GM10248 (cell line): ENCODE measurements at places on chromosomes 6 and 20.

DNA sequence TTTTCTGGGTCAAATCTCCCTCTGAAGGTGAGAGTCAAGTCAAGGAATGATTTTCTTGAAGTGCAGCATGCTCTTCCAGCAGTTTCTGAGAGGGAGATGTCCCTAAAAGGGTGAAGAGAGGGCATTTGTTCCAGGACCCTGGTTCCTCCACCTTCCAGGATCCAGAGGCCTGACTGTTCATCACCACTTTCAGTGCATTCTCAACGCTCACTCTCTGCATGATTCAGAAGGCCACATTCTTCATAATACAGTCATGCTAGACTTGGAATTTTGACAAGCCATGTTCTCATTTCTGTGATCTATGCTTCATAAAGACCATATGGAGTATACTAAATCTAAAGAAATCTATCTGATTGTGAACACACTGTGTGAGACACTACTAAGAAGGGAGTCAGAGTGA lies 85.1 kb downstream of the PDE7B start:
- DNase-seq: no peak

DNA sequence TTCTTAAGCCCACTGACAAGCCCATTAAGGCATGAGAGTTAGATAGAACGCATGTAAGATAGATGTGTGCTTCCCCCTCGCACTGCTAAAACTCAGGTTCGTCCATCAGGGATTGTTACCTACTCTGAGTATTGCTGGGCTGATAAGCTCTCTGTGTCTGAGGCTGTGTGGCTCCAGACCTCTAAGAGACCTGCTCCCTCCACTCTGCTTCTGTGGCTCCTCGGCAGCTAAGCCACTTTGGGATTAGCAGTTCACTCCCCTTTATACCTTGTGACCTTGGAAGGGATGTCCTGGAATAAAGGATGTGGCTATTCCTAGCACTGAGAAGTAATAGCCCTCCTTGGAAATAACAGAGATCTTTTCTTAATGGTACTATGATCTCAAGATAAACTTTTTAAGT lies 164.9 kb downstream of the TMEM242 start:
- DNase-seq: no peak

DNA sequence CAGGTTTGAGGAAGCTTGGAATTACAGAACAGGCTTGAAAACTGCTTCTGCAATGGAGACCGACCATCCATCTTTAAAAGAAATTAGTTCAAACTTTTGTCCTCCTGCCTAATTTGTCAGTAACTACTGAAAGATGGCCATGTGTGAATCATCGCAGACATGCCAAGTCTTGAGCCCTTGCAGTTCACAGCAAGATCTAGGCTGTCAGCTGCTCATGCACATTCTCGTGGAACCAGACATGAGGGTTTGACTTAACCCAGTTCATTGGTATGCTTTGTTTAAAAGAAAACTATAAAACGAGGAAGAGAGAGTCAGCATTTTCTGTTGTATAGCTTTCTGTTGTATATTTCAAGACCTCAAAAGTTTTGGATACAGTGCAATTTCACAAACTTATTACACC lies 74.0 kb upstream of the SAMD5 start:
- DNase-seq: no peak

DNA sequence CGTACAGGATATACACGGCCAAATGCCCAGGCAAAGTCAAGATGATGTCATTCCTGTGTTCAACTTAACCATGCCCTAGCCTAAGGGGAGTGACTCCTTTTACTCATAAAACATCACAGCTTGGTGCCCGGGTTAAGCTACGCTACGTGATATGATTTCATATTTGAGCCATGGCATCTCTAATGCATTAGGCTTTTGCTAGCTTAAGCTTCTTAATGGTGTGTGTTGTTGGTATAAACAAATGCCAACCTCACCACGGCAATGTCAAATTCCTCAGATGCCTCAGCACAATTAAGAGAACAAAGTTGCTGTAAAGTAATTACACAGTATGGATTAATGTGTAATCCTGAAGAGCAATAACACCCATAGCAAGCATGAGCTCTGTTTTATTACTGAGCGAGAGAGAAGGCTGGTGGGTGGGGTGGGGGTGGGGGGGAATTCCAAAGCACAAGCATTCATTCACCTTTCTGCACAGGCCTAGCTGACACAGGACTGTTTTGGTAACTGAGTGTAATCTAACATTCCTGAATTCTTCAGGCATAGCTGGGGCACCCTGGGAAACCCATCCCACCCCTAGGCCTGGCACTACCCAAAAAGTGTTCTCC lies 44.7 kb upstream of the CNKSR3 start:
- no peak for DNase-seq

GRCh38 chr20:32497589-32498224 lies 87.4 kb downstream of the NOL4L start:
- no peak for DNase-seq

GRCh38 chr6:162612613-162613012 lies 115.0 kb downstream of the PRKN start:
- DNase-seq: no peak

DNA sequence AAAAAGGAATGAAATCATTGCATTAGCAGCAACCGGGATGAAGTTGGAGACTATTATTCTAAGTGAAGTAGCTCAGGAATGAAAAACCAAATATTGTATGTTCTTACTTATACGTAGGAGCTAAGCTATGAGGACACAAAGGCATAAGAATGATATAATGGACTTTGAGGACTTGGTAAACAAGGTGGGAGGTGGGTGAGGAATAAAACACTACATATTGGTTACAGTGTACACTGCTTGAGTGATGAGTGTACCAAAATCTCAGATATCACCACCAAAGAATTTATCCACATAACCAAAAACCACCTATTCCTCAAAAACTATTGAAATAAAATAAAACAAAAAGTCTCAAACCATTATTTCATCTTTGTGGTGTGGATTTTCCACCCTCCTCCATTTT lies 593.5 kb downstream of the TENT5A start:
- DNase-seq: no peak

GRCh38 chr6:128443553-128443952 lies 76.8 kb downstream of the PTPRK start:
- DNase-seq: no peak

GRCh38 chr6:43714311-43715055 lies 26.9 kb upstream of the MRPS18A start:
- DNase-seq: no peak

DNA sequence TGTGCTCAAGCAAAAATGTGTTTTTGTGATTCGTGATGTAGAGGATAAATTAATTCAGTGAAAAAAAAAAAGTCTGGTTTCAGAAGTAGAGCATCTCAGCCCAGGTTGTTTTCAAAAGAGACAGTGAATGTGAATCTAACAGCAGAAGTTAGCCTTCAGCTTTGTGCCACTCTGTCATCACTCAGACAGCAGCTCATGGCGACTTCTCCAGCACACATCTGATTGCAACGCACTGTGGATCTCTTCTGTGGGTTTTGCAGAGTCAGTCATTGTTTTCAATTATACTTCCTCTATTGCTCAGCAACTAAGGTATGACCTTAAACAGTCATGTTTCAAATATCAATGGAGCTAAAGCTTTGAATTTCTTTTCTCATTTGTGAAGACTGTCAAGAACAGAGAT lies 335.5 kb upstream of the POU3F2 start:
- DNase-seq: no peak

DNA sequence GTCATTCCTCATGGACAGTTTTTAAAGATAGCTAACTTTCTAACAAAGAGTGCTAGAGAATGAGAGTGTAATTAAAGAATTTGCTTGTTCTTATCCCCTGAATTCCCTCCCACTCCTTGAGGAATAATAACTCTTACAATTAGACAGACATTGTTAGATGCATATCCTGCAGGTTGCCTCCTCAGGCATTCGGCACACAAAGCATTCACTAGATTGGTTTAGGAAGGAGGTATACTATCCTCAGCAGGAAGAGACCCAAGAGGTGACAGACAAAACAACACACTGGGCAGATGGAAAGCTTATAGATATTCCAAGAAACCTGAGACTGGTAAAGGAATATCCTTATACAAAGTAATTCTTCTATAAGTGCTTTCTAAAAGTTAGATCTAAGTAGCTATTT lies 109.1 kb upstream of the FAM184A start:
- DNase-seq: no peak

DNA sequence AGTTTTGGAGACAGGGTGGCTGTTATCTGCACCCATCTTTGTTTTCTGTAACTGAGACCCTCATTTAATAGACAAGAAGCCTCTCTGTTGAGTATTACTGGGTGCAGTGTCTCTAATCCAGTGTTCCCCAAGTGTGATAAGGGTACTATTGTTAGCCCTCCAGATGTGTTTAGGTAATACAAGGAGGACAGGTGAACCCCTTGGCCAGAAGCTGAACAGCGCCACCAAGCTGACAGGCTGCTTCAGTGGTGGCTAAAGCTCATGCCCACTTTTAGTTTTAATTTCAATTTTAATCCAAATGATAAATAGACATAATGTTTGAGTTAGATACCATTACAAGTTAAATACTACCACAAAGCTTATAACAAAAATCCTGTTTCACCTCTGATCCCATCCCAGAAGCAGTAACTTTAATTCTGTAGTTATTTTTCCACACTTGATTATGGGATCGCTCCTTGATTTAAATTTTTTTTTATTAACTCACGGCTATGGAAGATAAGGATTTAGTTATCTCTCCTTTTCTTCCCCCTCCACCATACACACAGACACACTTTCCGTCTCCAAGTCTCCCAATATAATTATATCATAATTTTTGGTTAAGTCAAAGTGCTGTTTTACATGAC lies 8.4 kb upstream of the STK35 start:
- DNase-seq: peak; percentile 27

- DNase-seq: no peak
Observed at GRCh38 chr6:142900227-142900971, 44.6 kb downstream of the HIVEP2 start.

DNA sequence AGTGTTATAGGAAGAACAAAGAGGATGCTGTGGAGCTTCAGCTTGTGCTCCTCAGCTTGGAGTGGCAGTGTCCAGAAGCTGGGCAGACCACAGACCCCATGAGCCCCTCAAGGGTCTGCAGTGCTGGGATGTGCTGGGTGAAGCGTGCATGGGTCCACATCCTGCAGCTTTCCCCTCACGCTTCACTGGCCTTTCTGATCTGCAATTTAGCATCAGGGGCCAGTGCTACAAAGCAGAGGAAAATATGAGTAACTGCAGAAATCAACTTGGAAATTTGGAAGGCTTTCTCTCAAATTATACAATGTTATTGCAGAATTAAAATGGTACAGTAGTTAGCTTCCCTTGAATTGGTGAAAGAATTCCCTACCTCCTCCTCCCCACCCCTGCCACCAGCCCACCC lies 10.1 kb downstream of the SLC17A4 start:
- DNase-seq: no peak

- DNase-seq: no peak
Observed at GRCh38 chr6:33190504-33191107, 1.7 kb downstream of the COL11A2 start.

DNA sequence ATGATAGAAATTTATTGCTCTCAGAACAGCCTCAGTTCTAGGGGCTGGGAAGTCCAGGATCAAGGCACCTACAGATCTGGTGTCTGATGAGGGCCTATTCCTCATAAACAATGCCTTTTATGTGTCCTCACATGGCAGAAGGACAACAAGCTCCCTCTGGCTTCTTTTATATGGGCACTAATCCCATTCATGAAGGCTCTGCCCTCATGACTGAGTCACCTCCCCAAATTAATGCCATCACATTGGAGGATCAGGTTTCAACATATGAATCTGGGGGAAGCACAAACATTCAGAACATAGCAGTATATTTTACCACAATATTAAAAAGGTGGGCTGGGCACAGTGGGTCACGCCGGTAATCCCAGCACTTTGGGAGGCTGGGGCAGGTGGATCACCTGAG lies 58.5 kb upstream of the CCN6 start:
- DNase-seq: no peak

GRCh38 chr6:168305096-168305749 lies 14.4 kb downstream of the DACT2 start:
- no peak for DNase-seq
